ENCODE measurements at places on chromosomes 3 and 15. TPM values are rescaled to one million over a fixed set of nuclear protein-coding genes. Genes with fewer than 3 reads are reported as not detected.

The DUOXA2 gene
- total RNA-seq: 3.9 TPM

GRCh38 chr3:16848007-16848406, 36.7 kb upstream of the PLCL2 start:
- no peak for DNase-seq

DNA sequence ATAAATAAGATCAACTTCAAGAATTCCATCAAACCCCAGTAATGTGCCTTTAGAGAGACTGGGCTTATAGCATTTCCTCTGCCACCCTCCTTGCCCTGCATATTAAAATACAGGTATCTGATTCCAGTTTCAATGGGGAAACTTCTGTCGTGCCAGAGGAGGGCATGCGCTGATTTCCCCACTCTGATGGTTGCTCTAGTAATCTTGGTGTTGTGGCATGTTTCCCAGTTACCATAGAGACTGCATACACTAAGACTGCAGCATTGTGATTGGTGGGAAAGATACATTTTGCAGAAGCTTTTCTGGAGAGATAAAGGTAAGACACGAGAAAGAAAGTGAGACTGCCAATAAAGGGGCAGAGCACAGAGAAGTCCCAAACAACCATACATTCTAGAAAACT, 225.6 kb downstream of the TIGIT start:
- no peak for DNase-seq

GRCh38 chr15:76181705-76182107, 121.9 kb downstream of the TMEM266 start:
- DNase-seq: no peak

DNA sequence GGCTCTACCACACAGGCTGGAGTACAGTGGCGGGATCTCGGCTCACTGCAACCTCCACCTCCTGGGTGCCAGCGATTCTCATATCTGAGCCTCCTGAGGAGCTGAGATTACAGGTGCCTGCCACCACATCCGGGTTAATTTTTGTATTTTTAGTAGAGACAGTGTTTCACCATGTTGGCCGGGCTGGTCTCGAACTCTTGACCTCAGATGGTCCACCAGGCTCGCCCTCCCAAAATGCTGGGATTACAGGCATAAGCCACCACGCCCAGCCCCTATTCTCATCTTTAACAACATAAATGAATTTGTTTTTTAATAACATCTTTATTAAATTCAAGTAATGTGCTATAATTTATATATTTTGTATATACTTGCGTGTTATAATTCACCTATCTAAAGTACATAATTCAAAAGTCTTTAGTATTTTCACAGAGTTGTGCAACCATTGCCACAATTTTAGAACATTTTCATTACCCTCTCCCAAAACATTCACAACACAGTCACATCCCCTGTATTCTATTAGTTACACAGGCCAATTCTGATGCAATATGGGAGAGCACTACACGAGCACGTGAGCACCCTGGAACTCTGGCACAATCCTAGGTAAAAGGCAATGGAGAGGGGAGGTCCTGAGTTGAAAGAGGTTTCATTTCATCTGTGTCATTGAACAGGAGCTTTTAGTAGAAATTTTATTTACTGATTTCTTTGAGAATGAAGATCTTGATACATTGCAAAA, 21.2 kb upstream of the MTMR14 start:
- no peak for DNase-seq

GRCh38 chr3:62404321-62404720, 31.0 kb upstream of the FEZF2 start:
- no peak for DNase-seq

GRCh38 chr3:89380016-89380415, 272.6 kb downstream of the EPHA3 start:
- DNase-seq: no peak

The CHRNA7 gene
- total RNA-seq: 8.3 TPM

GRCh38 chr3:115113367-115113766, 33.7 kb downstream of the ZBTB20 start:
- no peak for DNase-seq

GRCh38 chr3:167653760-167654159, at the start of gene WDR49:
Gene WDR49, minus strand, starts transcription at chr3:167653942. Its CDS starts 517 bp downstream, at chr3:167653425.
- no peak for DNase-seq

GRCh38 chr15:83510001-83510400, 62.9 kb downstream of the SH3GL3 start:
- no peak for DNase-seq

The LEKR1 gene
- total RNA-seq: 3.5 TPM

The GOLGA8G gene
- total RNA-seq: not detected

DNA sequence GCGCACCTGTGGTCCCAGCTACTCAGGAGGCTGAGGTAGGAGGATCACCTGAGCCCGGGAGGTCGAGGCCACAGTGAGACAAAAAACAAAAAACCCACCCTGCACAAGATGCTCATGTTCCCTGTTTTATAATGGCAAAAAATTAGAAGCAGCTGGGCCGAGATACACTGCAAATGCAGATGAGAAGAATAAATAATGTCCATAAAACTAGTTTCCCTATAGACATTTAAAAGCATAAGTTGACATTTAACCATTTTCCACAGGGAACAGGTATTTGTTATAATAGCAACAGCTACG, 537 bp upstream of the SCAP start:
- DNase-seq: no peak

DNA sequence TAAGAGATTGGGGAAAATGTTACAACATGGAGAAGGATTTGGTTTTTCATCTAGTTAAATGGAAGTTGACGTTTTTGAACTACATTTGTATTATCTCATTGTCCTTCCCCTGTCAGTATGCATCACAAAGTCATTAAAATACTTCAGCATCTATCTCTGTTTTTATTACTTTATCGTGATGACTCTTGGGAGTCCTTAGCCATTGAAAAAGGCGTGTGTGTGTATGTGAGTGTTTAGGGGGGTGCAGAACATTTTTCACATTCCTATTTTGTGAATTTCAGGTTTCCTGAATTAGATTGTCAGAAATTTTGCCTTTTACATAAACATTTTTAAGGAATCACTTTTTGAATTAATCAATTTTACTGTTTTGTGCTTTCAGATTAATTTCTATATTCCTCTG, 360.6 kb upstream of the SGO1 start:
- DNase-seq: no peak

DNA sequence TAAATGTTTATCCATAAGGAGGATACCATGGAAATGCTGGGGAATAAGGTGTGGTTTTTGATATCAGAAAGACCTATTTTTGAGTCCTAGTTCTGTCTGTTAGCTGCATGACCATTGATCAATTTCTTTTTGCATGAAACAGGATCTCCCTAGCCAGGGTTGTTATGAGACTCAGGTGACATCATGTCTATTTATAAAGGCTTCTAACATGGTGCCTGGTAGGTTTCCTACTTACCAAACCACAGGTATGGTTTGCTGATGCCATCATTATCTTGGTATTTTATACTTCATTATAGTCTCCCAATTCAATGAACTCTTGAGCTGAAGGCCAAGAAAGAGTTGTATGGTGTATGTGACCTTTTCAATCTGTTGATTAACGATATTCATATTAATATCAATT, 144.0 kb downstream of the CLSTN2 start:
- DNase-seq: no peak

DNA sequence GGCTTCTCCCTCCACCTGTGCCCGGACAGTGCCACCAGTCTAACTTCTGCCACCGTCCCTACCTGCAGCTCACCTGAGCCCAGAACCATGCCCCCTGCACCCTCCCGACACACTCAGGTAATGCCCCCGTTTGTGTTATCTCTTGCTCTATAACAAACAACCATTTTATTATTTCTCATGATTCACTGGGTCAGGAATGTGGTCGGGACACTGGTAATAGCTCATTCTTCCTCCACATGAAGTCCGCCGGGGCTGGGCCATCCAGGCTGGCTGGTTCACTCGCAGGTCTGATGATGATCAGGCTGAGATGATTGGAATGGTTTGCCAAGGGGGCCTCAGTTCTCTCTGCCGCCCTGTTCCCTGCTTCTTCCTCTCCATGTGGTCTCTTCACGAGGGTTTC, 20.3 kb upstream of the NR2E3 start:
- DNase-seq: peak; percentile 57

DNA sequence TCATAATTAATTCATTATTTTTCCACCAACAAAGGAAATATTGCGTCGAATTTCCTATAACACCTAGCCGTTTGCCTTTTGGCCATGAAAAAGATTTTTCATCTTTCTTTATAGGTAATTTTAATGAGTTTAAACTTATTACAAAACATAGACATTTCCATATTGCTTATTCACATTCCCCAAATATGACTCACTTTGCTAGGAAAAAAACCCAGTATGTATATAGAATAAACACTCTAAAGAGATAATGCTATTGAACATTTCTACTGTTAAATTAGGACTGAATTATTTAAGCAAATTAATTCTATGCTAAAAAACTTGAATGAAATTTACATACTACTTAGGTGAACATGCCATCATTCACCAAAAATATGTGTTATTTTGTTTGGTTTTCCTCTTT, 16.2 kb downstream of the ZPLD1 start:
- no peak for DNase-seq

DNA sequence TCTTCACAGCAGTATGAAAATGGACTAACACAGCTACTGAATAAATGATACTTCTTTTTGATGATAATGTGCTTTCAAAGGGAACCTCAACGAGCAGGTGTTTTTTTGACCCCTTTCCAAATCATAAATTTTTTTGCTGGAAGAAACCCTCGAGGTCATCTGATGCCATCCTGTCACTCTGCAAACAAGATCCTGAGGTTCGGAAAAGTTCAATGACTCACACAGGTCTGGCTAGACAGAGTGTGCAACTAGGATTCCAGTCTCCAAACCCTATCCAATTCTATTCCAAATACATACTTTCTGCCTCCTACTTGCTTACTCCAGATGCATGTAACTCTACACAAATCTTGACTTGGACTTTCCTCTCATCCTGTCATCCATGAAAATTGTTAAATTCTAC, 124.7 kb downstream of the NEDD4 start:
- no peak for DNase-seq

The PEX5L gene
- total RNA-seq: 0.08 TPM

- DNase-seq: no peak
Measured at GRCh38 chr3:170724599-170725280, 138.9 kb upstream of the SLC7A14 start.

DNA sequence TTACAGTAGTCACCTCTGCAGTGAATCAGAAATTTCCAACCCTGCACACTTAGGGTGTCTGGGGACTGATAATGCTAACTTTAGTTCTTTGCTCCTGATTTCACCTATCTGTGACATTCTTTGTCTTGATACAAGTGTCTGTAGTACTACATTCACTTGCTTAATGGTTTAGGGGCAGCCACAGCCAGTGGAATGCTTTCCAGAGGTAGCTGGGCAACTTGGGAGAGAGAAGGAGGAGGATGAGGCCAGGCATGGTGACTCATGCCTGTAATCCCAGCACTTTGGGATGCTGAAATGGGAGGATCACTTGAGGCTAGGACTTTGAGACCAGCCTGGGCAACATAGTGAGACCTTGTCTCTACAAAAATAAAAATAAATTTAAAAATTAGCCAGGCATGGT, 8.5 kb downstream of the BAHD1 start:
- DNase-seq: no peak

DNA sequence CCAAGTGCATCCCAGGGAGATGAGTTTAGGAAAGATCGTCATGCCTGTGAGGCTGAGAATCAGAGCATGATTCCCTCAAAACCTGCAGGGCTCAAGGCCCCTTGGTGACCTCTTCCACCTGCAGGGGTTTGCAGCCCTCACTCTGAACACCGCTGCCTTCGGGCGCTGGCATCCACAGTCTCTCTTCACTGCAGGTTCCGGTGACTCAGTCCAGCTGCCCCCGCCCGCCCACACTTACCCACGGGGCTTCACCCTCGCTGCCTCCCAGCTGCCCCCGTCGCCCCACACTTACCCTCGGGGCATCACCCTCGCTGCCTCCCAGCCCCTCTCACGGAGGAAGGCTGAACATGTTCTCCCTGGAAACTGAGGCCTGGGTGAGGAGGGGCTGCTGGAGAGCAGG, 277.1 kb downstream of the XXYLT1 start:
- no peak for DNase-seq

DNA sequence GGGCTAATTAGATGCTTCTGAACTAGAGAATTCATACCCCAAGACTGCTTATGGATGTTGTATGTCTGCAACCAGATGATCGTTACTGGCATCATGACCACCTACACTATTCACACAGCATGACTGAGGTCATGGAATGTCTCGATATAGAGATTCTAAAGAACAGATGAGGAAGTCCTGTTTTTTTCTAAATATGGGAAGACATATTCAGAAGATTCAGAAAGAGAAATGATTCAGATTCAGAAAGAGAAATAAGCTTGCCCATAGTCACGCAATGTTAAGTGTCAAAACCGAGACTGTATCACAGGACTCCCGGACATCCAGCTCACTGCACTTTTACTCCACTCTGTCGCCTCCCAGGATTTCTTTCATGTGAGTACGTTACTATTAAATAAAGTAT, 136.2 kb downstream of the TPRG1 start:
- DNase-seq: no peak

- no peak for DNase-seq
Measured at GRCh38 chr3:189863031-189863430, 231.8 kb downstream of the TP63 start.

The RASGRF1 gene
- 2.1 TPM for total RNA-seq

The PPARG gene
- 214 TPM for total RNA-seq

DNA sequence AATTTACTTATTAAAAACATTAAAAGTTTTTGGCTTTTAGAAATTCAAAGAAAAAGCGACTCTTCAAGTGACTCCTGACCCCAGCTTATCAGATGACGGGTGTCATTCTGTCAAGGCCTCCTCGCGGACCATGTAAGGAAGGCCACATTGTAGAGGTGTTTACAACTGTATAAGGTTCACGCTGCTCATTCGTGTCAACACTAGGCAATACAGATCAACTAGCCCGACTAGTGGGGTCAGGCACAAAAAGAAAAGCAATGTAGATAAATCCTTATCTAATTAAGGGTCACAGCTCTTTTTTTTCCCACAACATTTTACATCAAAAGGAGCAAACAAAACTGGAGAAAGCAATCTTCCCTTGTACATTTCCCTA, 207.5 kb upstream of the NR2F2 start:
- DNase-seq: no peak

- DNase-seq: no peak
Measured at GRCh38 chr15:33975022-33975565, 6.8 kb downstream of the CHRM5 start.

The DOCK3 gene
- total RNA-seq: 6.0 TPM

- DNase-seq: no peak
Measured at GRCh38 chr3:80405618-80406017, 637.8 kb upstream of the ROBO1 start.

GRCh38 chr15:94105760-94106159, 125.6 kb upstream of the MCTP2 start:
- DNase-seq: no peak

GRCh38 chr3:148186881-148187280, 510.8 kb upstream of the AGTR1 start:
- DNase-seq: no peak

- no peak for DNase-seq
Measured at GRCh38 chr3:151008699-151009098, 36.2 kb upstream of the CLRN1 start.

DNA sequence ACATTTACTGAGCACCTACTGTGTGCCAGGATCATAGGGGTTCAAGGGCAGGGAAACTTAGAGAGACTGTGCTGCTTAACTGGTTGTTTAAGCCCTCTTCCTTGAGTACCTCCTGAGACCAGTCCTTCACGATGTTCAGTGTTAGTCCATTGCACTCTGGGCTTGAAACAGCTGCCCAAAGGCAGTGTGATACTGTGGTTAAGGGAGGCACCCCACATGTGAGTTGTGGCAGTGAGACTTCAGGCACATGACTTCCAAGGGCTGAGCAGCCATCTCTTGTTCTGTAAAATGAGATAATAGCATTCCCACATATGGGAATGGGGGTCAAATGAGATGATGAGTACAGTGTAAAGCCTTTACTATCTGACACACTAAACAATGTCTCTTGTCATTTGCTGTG, 75.1 kb downstream of the LINGO1 start:
- DNase-seq: no peak

The CYP8B1 gene
- total RNA-seq: not detected

Data from ureter (tissue), 1 donor.